Tibial nerve (tissue), 4 donors: ENCODE measurements at places on chromosomes 6 and 20.

GRCh38 chr6:110581679-110582078 is 105.3 kb upstream of the SLC22A16 start:
- H3K4me3 ChIP-seq: no peak overlapping the region
- H3K27me3 ChIP-seq: no peaks in the 10 kb centered on the region
- H3K4me1 ChIP-seq: no peaks in the 10 kb centered on the region
- no peaks in the 10 kb centered on the region for H3K36me3 ChIP-seq
- DNase-seq: no peak

DNA sequence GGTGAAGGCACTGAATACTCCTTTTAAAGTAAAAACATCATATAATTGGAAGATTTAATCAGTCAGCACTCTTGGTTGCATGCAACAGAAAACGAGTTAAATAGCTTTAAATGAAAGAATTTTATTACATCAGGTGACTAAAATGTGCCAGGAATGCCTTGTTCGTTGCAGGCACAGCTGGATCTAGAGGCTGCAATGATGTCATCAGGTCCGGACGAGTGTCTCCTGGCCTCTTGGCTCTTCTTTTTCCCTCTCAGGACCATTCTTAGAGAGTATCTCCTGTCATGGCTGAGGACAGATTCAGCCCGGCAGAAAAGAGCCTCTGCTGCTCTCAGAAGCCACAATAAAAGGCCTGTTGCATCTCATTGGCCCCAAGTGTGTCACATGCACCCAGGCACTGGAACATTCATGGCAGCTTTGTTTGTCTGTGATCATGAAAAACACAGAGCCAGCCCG is 510.7 kb upstream of the SULF2 start:
- H3K4me1 ChIP-seq: no peaks in the 10 kb centered on the region
- H3K27ac ChIP-seq: no peak overlapping the region
- H3K36me3 ChIP-seq: no peaks in the 10 kb centered on the region
- no peaks in the 10 kb centered on the region for H3K27me3 ChIP-seq

DNA sequence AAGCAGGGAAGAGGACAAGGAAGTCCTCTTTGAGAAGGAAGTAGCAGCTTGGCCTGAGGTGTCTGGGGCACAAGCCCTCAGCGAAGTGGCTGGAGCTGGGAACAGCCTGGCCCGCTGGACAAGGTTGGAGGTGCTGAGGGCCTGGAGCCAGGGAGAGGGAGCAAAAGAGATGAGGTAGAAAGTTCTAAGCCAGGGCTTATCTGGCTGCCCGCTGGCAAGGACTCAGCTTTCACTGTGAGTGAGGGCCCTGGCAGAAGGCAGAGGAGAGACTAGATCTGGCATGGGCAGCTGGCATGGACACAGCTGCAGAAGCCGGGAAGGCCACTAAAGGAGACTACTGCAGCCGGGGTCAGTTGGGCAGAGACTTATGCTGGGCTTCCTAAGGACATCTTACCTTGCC is 21.8 kb upstream of the PCMTD2 start:
- no peak overlapping the region for H3K4me3 ChIP-seq
- no peaks in the 10 kb centered on the region for H3K27me3 ChIP-seq
- DNase-seq: no peak
- H3K36me3 ChIP-seq: no peaks in the 10 kb centered on the region

DNA sequence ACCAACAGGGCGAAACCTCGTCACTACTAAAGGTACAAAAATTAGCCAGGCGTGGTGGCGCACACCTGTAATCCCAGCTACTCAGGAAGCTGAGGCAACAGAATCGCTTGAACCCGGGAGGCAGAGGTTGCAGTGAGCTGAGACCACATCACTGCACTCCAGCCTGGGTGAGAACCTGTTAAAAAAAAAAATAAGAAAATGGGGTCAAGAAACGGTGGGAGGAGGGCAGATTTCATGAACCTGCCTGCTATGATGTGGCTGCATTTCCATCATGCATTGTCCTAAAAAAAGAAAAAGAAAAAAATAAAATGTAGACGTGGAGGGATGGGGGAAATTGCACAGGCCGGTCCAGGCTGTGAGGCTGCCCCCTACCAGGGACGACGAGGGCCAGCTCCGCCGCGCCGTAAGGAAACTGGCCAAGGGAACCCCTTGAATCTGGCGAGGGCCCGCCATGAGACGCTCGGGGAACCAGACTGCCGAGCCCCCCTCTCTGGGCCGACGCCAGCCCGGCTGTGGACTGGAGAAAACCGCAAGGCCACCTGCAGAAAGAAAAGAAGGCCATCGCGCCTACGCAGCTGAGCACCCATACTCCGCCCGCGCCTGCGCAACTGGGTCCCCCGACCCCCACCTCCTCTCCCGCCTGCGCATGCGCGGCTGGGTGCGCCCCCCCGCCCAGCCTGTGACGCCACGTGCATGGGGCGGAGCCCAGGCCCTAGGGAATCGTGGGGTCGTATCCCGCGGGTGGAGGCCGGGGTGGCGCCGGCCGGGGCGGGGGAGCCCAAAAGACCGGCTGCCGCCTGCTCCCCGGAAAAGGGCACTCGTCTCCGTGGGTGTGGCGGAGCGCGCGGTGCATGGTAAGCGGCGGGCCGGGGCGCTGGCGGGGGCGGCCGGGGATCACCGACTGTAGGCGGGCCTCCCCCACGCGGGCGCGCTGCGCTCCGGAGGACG is at the start of gene ENTPD6:
Gene ENTPD6, plus strand, starts transcription at position 699 of the 948 bp plus-strand sequence. CDS start 10,825 bp downstream, outside the sequence.
- peak; percentile 90 for DNase-seq
- peak within 1 kb of the TSS; percentile 85 for H3K27ac ChIP-seq
- no peaks in the 10 kb centered on the region for H3K27me3 ChIP-seq
- peak within 1 kb of the TSS; percentile 92 for H3K4me3 ChIP-seq
- no peaks in the 10 kb centered on the region for H3K36me3 ChIP-seq

GRCh38 chr6:169624785-169625184 is 77.0 kb downstream of the WDR27 start:
- no peak overlapping the region for H3K4me3 ChIP-seq
- H3K36me3 ChIP-seq: peaks cover 47% of the 10 kb centered on the region
- no peak for DNase-seq
- H3K4me1 ChIP-seq: no peaks in the 10 kb centered on the region
- no peaks in the 10 kb centered on the region for H3K27me3 ChIP-seq
- no peak overlapping the region for H3K27ac ChIP-seq

GRCh38 chr20:31673943-31674463 is 36.3 kb downstream of the COX4I2 start:
- no peaks in the 10 kb centered on the region for H3K27me3 ChIP-seq
- DNase-seq: no peak
- H3K36me3 ChIP-seq: no peaks in the 10 kb centered on the region

- DNase-seq: no peak
- H3K27me3 ChIP-seq: no peaks in the 10 kb centered on the region
- H3K36me3 ChIP-seq: no peaks in the 10 kb centered on the region
- H3K27ac ChIP-seq: no peak overlapping the region
- H3K4me3 ChIP-seq: no peak overlapping the region
These were observed 139.4 kb upstream of the ID4 start for GRCh38 chr6:19697744-19698290.

- H3K27ac ChIP-seq: no peak overlapping the region
- no peak for DNase-seq
- H3K4me1 ChIP-seq: no peaks in the 10 kb centered on the region
- no peak overlapping the region for H3K4me3 ChIP-seq
- no peaks in the 10 kb centered on the region for H3K36me3 ChIP-seq
These were observed 233.3 kb downstream of the TINAG start for GRCh38 chr6:54541541-54541940.

DNA sequence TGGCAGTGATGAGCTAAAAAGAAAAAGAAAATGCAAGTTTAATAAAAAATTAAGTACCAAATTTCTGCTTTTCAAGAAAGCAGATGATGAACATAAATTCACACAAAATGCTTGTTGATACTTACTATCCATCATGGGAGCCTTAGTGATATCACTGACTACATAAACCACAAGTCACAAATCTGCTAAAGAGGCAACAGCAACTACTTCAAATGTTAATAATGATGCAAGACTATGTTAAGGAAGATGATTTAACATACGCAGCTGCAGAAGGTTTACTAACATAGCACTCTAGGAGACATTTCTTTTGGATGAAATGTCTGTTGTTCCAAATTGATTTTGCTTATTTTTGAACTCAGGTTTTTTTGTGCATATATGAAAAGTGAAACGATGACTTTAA is 18.6 kb downstream of the FYN start:
- H3K27ac ChIP-seq: no peak overlapping the region
- no peak for DNase-seq
- no peaks in the 10 kb centered on the region for H3K36me3 ChIP-seq
- no peaks in the 10 kb centered on the region for H3K4me1 ChIP-seq
- no peaks in the 10 kb centered on the region for H3K27me3 ChIP-seq

- DNase-seq: no peak
- no peak overlapping the region for H3K4me3 ChIP-seq
- peak overlapping the region; percentile 17 for H3K27ac ChIP-seq
- peaks cover 37% of the 10 kb centered on the region for H3K4me1 ChIP-seq
These were observed 21.4 kb downstream of the RRBP1 start for GRCh38 chr20:17660667-17661066.

DNA sequence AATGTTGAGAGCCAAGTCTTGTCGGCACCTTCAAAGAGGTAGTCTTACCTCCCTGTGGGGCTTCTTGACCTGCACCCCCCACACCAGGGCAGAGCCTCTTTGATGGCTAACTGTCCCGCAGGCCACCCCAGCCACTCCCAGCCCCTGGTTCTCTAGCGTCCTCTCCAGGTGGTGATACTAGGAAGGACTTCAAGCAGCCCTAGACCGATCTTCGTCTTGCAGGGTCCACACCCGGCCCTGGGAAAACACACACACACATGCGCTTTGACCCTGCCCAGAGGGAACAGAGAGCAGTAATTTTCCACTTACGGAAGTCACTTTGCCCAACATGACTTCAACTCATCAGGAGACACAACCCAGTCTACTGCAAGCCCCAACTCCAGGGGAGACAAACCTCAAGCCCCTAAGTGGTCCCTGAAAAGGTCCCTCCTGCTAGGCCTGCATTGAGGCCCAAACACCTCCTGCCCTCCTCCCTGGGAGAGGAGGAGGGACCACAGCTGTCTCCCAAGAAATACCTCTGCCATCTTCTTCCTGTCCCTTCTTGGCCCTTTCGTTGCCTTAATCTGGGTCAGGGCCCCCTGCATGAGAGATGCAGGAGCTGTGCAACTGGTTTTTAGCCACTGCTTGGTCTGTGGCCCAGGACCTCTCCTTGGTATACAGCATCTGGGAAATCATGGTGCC is 2.9 kb upstream of the BPIFB1 start:
- no peak overlapping the region for H3K27ac ChIP-seq
- no peaks in the 10 kb centered on the region for H3K27me3 ChIP-seq
- H3K4me1 ChIP-seq: peaks cover 15% of the 10 kb centered on the region
- no peak overlapping the region for H3K4me3 ChIP-seq
- no peak for DNase-seq

- H3K4me1 ChIP-seq: no peaks in the 10 kb centered on the region
- H3K27ac ChIP-seq: no peak overlapping the region
- no peak for DNase-seq
- H3K4me3 ChIP-seq: no peak overlapping the region
These were observed 97.5 kb downstream of the AIG1 start for GRCh38 chr6:143158113-143158581.

GRCh38 chr20:50226093-50226974 is 35.7 kb downstream of the CEBPB start:
- peaks cover 3% of the 10 kb centered on the region for H3K4me1 ChIP-seq
- peak; percentile 61 for DNase-seq
- no peaks in the 10 kb centered on the region for H3K36me3 ChIP-seq
- peak overlapping the region; percentile 68 for H3K27ac ChIP-seq
- no peak overlapping the region for H3K4me3 ChIP-seq

GRCh38 chr20:37226889-37227288 is 34.7 kb downstream of the GHRH start:
- peaks cover 10% of the 10 kb centered on the region for H3K4me1 ChIP-seq
- peak; percentile 47 for DNase-seq
- no peak overlapping the region for H3K4me3 ChIP-seq
- peaks cover 88% of the 10 kb centered on the region for H3K36me3 ChIP-seq
- H3K27ac ChIP-seq: no peak overlapping the region
- H3K27me3 ChIP-seq: no peaks in the 10 kb centered on the region

- H3K4me3 ChIP-seq: no peak overlapping the region
- no peaks in the 10 kb centered on the region for H3K27me3 ChIP-seq
- no peaks in the 10 kb centered on the region for H3K36me3 ChIP-seq
- DNase-seq: no peak
- peaks cover 19% of the 10 kb centered on the region for H3K4me1 ChIP-seq
These were observed 208.6 kb downstream of the MOXD1 start for GRCh38 chr6:132192631-132193030.

- no peak overlapping the region for H3K27ac ChIP-seq
- H3K4me3 ChIP-seq: no peak overlapping the region
- H3K4me1 ChIP-seq: no peaks in the 10 kb centered on the region
- H3K27me3 ChIP-seq: no peaks in the 10 kb centered on the region
- DNase-seq: no peak
- H3K36me3 ChIP-seq: no peaks in the 10 kb centered on the region
These were observed 13.1 kb downstream of the TPD52L1 start for GRCh38 chr6:125166711-125167110.

DNA sequence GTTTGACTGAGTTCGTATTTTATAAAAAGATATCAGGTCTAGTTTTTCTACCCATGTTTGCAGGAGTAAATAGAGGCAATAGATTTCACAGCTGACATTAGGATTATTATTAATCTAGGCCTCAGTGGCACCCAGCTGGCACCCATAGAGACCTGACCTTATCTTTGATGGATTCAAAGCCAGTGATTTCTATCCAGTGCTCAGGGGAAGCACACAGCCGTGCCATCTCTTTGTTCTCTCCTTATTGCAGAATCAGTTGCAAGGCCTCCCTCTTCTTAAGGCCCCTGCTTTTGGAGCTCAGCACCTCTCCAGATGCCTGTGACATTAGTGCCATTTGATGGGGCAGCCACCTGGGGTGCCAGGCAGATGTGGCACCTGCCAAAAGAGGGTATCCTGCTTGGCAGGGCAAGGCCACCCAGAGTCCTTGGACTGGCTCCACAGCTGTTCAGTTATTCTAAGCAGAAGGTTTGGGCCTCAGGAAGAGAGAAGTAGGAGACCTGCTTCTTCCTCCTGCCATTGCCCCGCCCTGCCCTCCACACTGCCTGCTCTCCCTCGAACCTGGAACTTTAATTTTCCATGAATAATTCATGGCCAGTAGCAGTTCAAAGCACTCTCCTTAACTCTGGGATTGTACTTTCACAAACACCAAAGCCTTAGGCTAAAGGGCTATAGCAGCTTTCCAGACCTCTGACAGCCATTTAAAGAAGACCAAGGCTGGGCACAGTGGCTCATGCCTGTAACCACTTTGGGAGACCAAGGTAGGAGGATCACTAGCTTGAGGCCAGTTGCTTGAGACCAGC is 206.3 kb downstream of the ZDHHC14 start:
- no peaks in the 10 kb centered on the region for H3K27me3 ChIP-seq
- no peak overlapping the region for H3K4me3 ChIP-seq
- H3K4me1 ChIP-seq: no peaks in the 10 kb centered on the region
- DNase-seq: no peak
- no peak overlapping the region for H3K27ac ChIP-seq

- H3K4me1 ChIP-seq: no peaks in the 10 kb centered on the region
- peak overlapping the region; percentile 92 for H3K4me3 ChIP-seq
- peak overlapping the region; percentile 99 for H3K27ac ChIP-seq
- peaks cover under 1% of the 10 kb centered on the region for H3K36me3 ChIP-seq
- no peaks in the 10 kb centered on the region for H3K27me3 ChIP-seq
These were observed 1.2 kb downstream of the FOXO3 start for GRCh38 chr6:108561742-108562502.

GRCh38 chr6:27547157-27548075 is 74.5 kb upstream of the ZNF184 start:
- no peak for DNase-seq
- H3K27me3 ChIP-seq: no peaks in the 10 kb centered on the region
- no peak overlapping the region for H3K4me3 ChIP-seq
- H3K27ac ChIP-seq: no peak overlapping the region

GRCh38 chr6:81997090-81997926 is 244.8 kb upstream of the TENT5A start:
- no peaks in the 10 kb centered on the region for H3K27me3 ChIP-seq
- DNase-seq: no peak
- H3K4me3 ChIP-seq: no peak overlapping the region
